ENCODE measurements at places on chromosomes 3 and 15.

DNA sequence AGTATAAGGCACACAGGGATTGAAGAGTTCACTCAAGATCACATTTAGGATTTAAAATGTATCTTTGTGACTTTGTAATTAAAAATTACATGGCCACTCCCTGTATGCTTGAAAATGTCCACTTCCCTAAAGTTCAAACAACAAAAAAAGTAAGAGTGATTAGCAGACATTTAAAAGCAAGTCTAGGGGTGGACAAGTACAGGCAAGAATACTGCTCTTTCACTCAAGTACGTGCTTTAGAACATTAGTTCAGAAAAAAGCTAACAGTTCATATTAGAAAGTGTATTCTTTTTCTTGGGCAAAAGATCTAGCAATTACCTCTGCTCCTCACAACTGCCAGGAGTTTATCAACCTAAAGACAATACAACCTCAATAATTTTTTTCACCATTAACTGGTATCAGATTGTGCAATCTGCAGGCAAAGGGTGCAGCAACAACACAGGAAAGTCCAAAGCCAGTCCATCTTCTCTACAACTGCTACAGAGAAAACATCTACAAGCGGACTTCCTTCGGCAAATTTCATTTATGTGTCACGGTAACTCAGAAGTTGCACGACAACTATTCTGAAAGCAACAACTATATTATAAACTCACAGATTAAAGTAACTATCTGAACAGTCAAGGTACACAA is 18.1 kb downstream of the CHSY1 start:
- DNase-seq = no peak

GRCh38 chr15:82303956-82304777 is 41.5 kb downstream of the SAXO2 start:
- DNase-seq = no peak

DNA sequence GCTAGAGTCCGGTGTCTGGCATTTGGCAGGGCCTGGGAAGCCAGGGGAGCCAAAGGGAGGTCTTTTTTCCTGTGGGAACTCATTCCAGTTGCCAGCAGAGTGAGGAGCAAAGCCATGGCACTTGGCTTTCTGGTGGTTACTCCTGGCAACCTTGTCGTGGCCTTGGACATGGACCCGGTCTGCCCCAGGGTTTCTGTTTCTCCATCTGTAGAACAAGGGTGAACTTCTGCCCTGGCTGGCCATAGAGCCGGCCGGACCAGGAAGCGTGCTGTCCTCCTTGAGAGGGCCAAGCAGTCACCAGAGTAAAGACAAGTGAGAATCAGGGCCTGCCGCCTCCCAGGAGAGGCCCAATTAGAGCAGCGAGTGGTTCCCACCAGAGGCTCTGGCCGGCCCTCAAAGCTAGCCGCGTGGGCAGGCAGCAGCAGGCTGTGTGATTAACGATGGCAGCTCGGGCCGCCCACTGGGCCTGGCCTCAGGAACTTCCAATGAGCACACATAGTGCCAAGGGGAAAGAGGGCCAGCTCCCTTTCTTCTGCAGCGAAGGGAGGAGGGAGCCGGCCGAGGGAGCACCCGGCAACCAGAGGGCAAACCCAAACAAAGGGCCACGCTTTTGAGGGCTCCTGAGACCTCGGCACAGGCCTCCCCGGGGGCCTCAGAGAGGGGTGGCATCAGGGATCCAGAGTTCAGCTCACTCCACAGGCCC is 29.1 kb upstream of the ELP6 start:
- DNase-seq = no peak

GRCh38 chr3:157369727-157370421 is 66.8 kb upstream of the PTX3 start:
- DNase-seq = peak; percentile 92

DNA sequence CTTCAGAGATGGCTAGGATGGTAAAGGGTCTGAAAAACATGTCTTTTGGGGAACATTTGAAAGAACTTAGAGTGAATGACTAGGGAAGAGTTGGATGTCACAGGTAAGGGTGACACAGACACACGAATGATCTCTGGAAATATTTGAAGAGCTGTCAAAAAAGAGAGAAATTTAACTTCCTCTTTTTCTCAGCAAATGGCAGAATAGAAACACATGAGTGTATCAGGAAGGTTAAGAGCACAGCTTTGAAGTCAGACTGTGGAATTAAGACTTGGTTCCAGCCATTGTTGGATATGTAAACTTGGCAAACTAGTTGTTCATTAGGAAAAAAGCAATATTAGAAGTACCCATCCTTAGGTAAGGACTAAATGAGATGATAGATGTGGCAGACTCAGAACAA is 117.7 kb downstream of the IMPG2 start:
- no peak for DNase-seq
